Iris pigment epithelial cell (primary cell): ENCODE measurements at places on chromosomes 5 and 9.

DNA sequence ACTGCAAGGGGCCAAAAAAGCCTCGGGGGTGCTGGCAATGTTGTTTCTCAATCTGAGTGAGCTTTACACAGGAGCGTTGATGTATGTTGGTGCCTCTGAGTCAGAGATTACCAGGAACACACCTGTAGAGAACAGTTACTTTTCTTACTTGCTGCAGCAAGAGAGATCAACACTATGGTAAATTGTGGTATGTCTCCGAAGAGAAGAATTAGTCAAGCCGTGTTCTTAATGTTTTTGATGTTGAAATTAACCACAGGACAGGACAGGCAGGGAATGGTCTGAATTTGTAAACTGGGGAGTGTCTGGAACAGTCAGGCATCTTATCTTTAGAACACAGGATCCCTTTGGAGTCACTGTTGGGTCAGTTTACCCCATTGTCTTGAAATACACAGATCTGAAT, 285.7 kb downstream of the DNAH5 start:
- no peak for DNase-seq

DNA sequence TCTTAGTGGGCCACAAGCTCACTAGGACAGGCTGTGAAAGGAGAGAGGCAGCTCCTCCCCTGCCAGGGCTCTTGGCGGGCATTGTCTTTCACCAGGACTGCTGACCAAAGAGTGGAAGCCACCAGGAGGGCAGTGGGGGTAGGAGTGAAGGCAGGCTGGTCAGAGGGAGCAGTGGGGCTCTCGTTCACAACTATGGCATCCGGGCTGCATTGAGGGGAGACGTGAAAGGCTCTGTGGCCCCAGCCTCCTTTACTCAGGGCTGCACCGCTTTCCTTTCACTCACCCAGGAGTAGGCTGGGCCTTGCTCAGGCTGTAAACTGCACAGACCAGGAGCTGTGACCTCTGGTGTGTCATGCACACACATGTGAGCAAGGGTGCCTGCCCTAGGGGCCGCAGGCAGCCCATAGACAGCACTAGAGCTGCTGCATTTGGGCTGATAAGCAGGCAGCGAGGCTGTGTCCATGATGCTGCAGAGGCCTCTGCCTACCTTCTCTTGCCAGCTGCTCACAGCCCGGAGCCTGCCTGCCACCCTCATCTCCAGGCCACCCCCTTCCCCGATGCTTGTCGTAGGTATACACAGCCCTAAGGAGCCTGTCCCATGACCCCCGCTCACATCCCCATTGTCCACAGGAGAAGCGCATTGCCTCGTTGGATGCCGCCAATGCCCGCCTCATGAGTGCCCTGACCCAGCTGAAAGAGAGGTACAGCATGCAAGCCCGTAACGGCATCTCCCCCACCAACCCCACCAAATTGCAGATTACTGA, 130.4 kb downstream of the DAB2IP start:
- DNase-seq: no peak

DNA sequence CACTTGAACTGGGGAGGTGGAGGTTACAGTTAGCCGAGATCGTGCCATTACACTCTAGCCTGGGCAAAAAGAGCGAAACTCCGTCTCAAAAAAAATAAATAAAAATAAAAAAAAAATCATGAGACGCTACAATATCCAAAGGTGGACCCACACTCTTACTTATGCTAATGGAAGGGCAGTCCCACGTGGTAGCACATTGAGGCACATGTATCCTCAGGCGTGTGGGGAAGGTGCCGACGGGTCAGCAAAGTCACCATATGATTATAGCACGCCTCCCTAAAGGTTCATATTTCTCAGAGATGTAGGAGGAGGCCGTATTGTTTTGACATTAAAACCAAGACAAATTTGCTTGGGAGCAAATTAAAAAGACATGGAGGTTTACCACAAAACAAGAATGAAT, 201.6 kb downstream of the LRRC70 start:
- DNase-seq: no peak

DNA sequence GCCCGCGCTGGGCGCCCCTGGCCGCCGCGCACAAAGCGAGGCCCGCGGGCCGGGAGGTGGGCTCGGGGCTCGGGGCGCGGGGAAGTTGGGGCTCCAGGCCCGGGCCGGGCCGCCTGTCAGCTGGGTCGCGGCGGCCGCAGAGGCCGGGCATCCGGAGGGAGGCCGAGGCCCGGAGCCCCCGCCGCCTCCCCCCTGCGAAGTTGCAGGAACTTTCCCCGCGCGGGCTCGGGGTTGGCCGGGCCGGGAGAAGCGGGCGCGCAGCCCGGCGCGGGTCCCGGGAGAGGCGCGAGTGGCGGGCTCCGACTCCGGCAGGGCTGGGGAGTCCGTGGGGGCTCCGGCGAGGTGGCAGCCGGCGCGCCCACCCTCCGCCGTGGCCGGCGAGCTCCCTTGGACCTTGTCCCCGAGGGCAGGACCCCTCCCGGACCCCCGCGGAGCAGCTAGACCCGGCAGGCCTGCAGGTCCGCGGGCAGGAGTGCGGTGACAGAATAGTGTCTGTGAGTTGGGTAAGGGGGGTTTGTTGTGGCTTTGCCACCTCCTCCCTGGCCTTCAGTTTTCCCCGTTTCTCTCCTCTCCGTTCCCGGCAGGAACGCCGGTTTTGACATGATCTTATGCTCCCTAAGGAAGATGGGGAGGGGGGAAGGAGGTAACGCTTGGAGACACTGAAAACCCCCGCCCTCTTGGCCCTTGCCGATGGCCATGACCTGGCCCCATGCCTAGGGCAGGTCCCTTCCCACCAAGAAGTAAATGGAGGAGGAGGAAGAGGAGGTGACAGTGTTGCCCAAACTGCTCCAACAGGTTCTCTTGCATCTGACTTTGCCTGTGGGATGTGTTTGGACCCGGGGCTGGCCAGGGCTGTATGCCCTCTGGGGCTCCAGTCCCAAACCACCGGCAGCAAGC, 942 bp downstream of the PHF2 start:
- DNase-seq: no peak

DNA sequence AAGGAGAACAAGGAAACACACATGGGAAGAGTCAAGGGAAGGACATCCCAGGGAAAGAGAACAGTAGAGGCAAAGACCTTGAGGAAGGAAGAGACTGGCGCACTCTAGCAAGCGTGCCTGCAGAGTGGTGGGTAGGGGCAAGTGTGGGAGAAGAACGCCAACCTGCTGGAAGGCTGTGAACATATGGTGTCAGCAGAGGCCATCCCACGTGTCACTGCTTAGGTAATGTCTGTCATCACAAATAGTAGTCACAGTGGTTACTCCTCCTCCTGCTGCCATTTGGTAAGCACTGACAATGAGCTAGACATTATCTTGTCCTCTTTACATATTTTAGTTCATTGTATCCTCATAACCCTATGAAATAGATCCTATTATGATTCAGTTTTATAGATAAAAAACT, 206.4 kb upstream of the TRIM32 start:
- DNase-seq: no peak

DNA sequence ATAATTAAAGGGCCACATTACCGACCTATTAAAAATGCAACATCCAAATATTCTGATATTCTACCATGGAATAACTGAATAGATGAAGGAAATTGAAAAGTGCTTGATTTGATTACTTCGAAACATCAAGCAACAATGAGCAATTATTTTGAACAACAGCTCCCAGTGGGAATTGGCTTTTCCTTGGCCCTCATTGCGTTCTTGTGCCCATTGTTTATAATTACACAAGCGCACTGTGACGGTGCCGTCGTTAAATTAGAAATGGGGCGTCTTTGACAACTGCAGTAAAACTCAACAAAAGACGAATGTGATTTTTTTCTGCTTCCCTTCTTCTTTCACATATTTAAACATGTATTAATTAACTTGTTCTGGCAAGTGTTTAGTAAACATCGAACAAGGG, 61.6 kb downstream of the CDH6 start:
- DNase-seq: no peak

- no peak for DNase-seq
Measured at GRCh38 chr5:162382839-162383238, 315.3 kb downstream of the GABRG2 start.

DNA sequence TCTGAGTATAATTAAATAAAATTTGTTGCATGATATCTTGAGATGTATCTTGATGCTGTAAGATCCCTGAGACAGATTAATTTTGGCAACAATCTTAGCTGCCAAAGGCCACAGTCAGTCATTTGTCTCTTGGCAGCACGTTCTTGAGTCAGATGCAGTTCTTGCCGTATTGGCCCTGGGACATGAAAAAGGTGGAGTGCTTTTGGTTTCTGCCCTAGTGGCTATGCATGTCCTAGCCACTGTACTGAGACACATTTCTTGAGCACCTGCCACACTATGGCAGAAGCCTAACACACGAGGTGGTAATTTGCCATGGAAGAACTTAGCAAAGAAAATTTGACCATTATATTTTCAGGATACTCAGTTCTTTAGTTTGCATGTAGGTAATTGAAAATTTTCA, 45.0 kb upstream of the PHF2 start:
- DNase-seq: peak; percentile 20

- DNase-seq: no peak
Measured at GRCh38 chr9:121393318-121393717, 23.3 kb upstream of the STOM start.

- DNase-seq: peak; percentile 16
Measured at GRCh38 chr5:97163360-97163764, 19.7 kb downstream of the RIOK2 start.

GRCh38 chr5:116564756-116565490, 9.7 kb downstream of the SEMA6A start:
- DNase-seq: no peak

- peak; percentile 64 for DNase-seq
Measured at GRCh38 chr5:76521240-76521758, 101.9 kb downstream of the F2RL2 start.

DNA sequence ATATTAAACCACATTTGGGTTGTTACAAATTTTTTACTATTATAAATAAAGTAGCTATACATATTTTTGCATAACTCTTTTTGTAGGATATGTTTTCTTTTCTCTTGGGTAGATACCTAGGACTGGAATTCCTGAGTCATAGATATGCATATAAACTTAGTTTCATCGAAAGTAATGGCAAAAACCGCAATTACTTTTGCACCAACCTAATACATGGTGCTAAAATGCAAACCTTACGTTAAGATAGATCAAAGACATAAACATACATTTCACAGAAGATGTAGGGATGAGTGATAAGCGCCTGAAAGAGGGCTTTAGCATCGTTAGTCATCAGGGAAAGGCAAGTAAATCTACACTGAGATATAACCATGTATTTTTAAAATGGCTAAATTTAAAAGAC, 178.4 kb upstream of the EFNA5 start:
- no peak for DNase-seq

- no peak for DNase-seq
Measured at GRCh38 chr5:149298842-149299404, 27.3 kb downstream of the AFAP1L1 start.

- peak; percentile 86 for DNase-seq
Measured at GRCh38 chr9:16058131-16058549, 505.3 kb downstream of the CCDC171 start.

DNA sequence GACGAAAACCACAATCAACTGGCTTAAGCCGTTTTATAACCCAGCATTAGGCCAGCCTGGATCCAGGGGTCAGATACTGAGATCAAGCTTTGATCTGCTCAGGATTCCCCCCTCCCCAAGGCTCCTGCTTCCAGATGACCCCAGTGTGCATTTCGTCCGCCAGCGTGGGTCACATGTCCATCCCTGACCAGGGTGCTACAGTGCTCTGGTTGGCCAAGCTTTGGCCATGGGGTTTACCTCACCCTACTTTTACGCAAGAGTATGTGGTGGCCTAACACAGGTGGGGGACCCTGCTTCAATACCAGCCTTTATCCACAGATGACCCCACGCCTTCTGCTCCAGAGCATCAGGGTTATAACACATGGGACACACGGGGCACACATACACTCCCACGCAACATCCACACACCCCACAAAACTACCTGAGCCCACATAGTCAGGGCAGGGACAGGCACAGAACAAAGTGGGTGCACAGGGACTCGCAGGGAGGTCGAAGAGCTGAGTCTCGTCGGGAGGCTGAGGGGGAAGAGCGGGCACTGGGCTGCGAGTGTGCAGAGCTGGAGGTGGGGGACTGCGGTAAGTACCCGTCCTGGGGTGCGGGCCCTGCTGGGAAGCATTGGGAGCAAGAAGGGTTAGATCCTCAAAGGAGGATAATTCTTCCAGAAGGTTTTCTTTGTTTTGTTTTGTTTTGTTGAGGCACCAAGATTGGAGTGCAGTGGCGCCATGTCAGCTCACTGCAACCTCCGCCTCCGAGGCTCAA, 5.0 kb upstream of the SQSTM1 start:
- DNase-seq: no peak

GRCh38 chr5:24401773-24402172, 243.0 kb downstream of the CDH10 start:
- DNase-seq: peak; percentile 84

GRCh38 chr9:137199411-137200121, 975 bp downstream of the TPRN start:
- DNase-seq: peak; percentile 48

- DNase-seq: no peak
Measured at GRCh38 chr9:68730570-68731235, 25.7 kb downstream of the PIP5K1B start.

DNA sequence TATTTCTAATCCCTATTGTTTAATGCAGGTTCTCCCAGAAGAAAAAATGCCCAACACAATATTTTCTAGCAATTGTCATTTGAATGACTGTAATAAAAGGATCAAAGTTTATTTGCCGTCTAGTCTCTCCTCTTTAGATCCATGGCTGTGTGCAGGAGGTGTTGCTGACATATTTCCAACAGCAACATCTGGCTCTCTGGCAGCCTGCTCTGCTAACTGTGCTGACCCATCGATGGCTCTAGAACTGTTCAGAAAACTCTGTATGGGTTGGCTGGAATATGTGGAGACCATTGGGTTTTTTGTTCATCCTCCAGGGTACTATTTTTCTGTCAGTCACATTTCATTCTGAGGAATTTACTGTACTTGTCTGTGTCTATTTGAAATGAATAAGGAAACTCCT, 202.0 kb upstream of the SLC27A6 start:
- DNase-seq: no peak

DNA sequence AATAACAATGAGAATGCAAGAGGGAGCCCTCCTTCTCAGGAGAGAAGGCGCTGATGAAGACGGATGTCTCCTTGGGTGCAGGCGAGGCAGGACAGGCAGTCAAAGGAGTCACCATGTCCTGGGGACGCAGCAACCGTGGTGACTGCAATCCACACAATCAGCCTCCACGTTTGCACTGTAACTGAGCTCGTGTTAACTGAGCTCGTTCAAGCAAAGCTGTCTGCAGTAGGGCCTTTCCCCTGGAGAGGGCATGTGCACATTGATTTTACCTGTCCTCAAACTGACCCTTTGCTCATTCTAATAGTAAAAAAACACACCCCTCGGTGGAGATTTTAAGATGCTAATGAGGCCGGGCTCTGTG, 2.8 kb downstream of the SARDH start:
- no peak for DNase-seq

- DNase-seq: no peak
Measured at GRCh38 chr5:116381201-116381600, 193.4 kb downstream of the SEMA6A start.

- peak; percentile 92 for DNase-seq
Measured at GRCh38 chr5:122163121-122164069, 34.0 kb downstream of the ZNF474 start.
